Progenitor cell of endocrine pancreas (in vitro differentiated cells): ENCODE measurements at places on chromosomes 2 and 18.
A peak's percentile ranks its signal among the peaks of the same experiment; 100 is the strongest.

- DNase-seq, result no peak
- H3K27me3 ChIP-seq, result no peaks in the 10 kb centered on the region
- H3K36me3 ChIP-seq, result no peaks in the 10 kb centered on the region
- no peak overlapping the region for H3K27ac ChIP-seq
- H3K4me3 ChIP-seq, result no peak overlapping the region
Observed at GRCh38 chr2:88808083-88808482, 116.6 kb downstream of the RPIA start.

- H3K36me3 ChIP-seq, result peaks cover 3% of the 10 kb centered on the region
- peaks cover 36% of the 10 kb centered on the region for H3K4me1 ChIP-seq
- no peak for DNase-seq
- H3K27ac ChIP-seq, result no peak overlapping the region
- H3K27me3 ChIP-seq, result no peaks in the 10 kb centered on the region
Observed at GRCh38 chr2:43438858-43439655, 156.8 kb downstream of the THADA start.

DNA sequence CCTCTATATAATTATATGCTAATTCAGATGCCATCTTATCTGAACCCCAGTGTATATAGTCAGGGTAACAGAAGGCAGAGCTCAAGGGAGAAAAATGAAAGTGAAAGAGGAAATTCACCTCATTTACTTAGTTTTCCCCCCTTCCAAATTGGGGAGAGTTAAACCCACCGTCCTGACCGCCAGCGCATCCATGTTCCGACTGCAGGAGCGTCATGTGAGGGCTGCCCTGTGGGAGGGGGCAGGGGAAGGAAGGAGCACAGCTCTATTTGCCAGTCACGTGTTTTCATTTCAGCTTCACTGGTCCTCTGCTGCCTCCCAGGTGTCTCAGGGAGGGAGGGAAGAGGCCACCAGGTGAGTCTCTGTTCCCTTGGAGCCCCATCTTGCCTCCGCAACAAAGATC is 13.2 kb downstream of the CNNM4 start:
- no peak overlapping the region for H3K4me3 ChIP-seq
- no peaks in the 10 kb centered on the region for H3K27me3 ChIP-seq
- DNase-seq, result no peak
- no peak overlapping the region for H3K27ac ChIP-seq
- H3K36me3 ChIP-seq, result no peaks in the 10 kb centered on the region
- H3K4me1 ChIP-seq, result peaks cover 3% of the 10 kb centered on the region

GRCh38 chr2:229660391-229660790 is 54.0 kb downstream of the DNER start:
- no peaks in the 10 kb centered on the region for H3K36me3 ChIP-seq
- H3K4me1 ChIP-seq, result no peaks in the 10 kb centered on the region
- no peak overlapping the region for H3K4me3 ChIP-seq
- no peak overlapping the region for H3K27ac ChIP-seq

- no peaks in the 10 kb centered on the region for H3K27me3 ChIP-seq
- no peak overlapping the region for H3K27ac ChIP-seq
- DNase-seq, result no peak
- no peaks in the 10 kb centered on the region for H3K36me3 ChIP-seq
- no peak overlapping the region for H3K4me3 ChIP-seq
- no peaks in the 10 kb centered on the region for H3K4me1 ChIP-seq
Observed at GRCh38 chr2:4745056-4745991, 946.9 kb upstream of the SOX11 start.

- no peak for DNase-seq
- no peaks in the 10 kb centered on the region for H3K4me1 ChIP-seq
- no peak overlapping the region for H3K4me3 ChIP-seq
- H3K27ac ChIP-seq, result no peak overlapping the region
- no peaks in the 10 kb centered on the region for H3K36me3 ChIP-seq
Observed at GRCh38 chr18:48080546-48080945, 150.1 kb upstream of the SMAD2 start.

GRCh38 chr2:172480301-172481218 is 53.2 kb downstream of the ITGA6 start:
- H3K27me3 ChIP-seq, result no peaks in the 10 kb centered on the region
- H3K4me3 ChIP-seq, result no peak overlapping the region
- peak overlapping the region; percentile 76 for H3K27ac ChIP-seq
- H3K36me3 ChIP-seq, result peaks cover 19% of the 10 kb centered on the region

DNA sequence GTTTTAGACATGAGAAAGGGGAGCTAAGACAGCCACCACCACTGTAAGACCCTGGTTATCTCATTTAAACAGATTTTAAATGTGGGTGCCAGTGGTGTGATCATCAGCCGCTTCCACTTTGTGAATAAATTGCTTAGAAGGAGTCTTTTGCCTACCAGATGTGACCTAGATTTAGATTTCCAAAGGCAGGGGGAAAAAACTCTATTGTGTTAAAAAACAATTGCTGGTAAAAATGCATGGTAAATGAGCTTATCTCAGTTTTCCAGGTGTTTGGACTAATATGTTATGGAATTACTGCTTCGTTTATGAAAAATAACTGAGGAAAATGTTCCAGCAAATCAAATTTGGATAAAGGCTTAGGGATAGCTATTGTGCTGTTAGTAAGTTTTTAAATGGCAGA is 466.3 kb upstream of the RAB12 start:
- no peaks in the 10 kb centered on the region for H3K4me1 ChIP-seq
- H3K4me3 ChIP-seq, result no peak overlapping the region
- H3K36me3 ChIP-seq, result peaks cover 13% of the 10 kb centered on the region

- no peaks in the 10 kb centered on the region for H3K27me3 ChIP-seq
- H3K36me3 ChIP-seq, result peaks cover 3% of the 10 kb centered on the region
- H3K27ac ChIP-seq, result no peak overlapping the region
Observed at GRCh38 chr2:3125001-3125760, 252.4 kb downstream of the EIPR1 start.

DNA sequence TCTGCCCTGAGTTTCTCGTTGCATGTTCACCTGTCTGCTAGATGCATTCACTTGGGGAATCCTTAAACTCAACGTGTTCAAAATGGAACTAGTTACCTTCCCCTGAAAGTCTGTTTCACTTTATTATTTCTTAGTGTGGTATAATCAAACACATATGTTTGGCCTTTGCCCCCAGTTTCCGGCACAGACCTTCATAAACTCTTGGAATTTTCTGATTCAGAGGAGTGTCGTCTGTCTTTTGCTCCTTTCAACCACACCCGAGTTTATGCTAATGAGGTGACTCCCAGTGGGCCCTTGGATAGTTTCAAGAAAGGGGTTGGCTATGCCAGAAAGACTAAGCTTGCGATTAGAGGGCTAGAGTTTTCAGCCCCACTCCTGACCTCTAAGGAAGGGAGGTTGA is 198.9 kb downstream of the CDCA7 start:
- DNase-seq, result no peak
- H3K27me3 ChIP-seq, result peaks cover 5% of the 10 kb centered on the region
- no peaks in the 10 kb centered on the region for H3K36me3 ChIP-seq
- peaks cover 3% of the 10 kb centered on the region for H3K4me1 ChIP-seq
- no peak overlapping the region for H3K27ac ChIP-seq
- H3K4me3 ChIP-seq, result no peak overlapping the region

GRCh38 chr2:1664076-1664605 is 80.2 kb downstream of the PXDN start:
- no peak for DNase-seq
- H3K27me3 ChIP-seq, result no peaks in the 10 kb centered on the region
- peaks cover 10% of the 10 kb centered on the region for H3K4me1 ChIP-seq
- H3K27ac ChIP-seq, result peak overlapping the region; percentile 81
- peaks cover 37% of the 10 kb centered on the region for H3K36me3 ChIP-seq

DNA sequence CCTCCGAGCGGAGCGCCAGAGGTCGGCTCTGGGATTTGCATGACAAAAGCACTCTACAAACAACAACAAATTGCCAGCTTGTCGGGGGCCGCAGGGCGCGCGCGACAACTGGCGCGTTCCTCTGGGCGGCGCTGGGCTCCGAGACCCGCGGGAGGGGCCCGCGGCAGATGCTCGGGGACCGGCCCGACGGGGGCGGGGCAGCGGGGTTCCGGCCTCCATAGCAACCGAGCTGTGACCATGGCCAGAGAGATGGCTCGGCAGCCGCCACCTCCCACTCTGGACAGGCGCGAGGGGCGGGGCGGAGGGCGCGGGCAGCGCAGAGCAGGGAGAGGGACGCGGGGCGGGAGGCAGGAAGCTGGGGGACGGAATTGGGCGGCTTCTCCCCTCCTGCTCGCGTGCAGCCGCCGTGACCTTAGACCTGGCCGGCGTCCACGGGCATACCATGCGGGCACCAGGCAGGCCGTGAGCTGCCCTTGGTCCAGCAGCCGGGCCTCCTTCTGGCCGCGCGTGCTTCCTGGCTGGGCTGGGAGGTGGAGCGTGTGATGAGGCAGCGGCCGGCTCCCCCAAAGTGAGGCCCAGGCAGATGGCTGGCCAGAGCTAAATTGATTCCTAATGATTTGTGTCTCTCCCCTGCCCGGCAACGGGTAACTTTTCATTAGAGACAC is 171.5 kb downstream of the CELF4 start:
- peaks cover 1% of the 10 kb centered on the region for H3K4me1 ChIP-seq
- no peak overlapping the region for H3K27ac ChIP-seq
- peaks cover 32% of the 10 kb centered on the region for H3K27me3 ChIP-seq

- no peaks in the 10 kb centered on the region for H3K36me3 ChIP-seq
- H3K4me1 ChIP-seq, result no peaks in the 10 kb centered on the region
- DNase-seq, result no peak
- no peak overlapping the region for H3K27ac ChIP-seq
- no peak overlapping the region for H3K4me3 ChIP-seq
- H3K27me3 ChIP-seq, result no peaks in the 10 kb centered on the region
Observed at GRCh38 chr2:58553937-58554336, 312.8 kb upstream of the FANCL start.

DNA sequence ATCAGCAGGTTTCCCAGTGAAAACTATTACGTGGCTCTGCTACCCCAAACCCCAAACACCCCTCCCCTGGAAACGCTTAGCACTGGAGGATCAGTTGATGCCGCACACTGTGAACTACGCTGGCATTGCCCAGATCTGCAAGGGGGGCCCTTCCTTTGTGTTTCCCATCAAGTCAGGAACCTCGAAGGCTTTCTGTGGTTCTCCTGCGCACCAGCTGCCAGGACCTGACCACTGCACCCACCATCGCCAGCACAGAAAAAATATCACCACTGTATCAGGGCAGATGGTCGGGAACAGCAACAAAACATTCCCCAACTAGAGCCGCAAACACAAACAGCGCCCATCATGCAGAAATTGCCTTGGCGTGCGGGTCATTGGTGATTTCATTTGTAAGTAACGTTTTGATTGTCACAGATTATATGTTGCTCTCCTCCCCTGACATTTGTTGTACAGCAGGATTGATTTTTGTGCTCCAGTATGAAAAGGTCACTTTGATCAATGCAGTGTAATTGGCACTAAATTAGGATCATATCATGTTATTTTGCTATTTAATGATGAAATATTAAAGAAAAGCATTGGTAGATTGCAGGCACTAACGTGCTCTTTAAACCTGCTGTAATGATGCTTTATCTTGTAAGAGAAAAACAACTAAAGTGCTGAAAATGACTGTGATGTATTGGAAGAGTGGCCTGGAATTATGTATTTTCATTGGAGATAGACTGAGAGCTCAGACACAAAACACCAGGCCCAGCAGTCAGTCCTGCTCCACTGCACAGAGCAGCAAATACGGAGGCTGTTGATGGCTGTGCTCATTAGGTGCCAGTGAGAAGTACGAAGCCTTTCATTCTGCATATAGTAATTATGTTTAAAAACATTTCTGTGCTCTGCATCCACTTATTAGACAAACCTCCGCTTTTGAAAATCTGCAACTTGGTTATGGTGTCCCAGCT is 833.2 kb upstream of the SALL3 start:
- H3K4me3 ChIP-seq, result no peak overlapping the region
- no peak for DNase-seq
- H3K36me3 ChIP-seq, result no peaks in the 10 kb centered on the region
- H3K27ac ChIP-seq, result no peak overlapping the region
- no peaks in the 10 kb centered on the region for H3K4me1 ChIP-seq

- no peaks in the 10 kb centered on the region for H3K4me1 ChIP-seq
- DNase-seq, result no peak
- no peaks in the 10 kb centered on the region for H3K36me3 ChIP-seq
- peaks cover 41% of the 10 kb centered on the region for H3K27me3 ChIP-seq
Observed at GRCh38 chr2:15711126-15711860, 119.6 kb downstream of the DDX1 start.

DNA sequence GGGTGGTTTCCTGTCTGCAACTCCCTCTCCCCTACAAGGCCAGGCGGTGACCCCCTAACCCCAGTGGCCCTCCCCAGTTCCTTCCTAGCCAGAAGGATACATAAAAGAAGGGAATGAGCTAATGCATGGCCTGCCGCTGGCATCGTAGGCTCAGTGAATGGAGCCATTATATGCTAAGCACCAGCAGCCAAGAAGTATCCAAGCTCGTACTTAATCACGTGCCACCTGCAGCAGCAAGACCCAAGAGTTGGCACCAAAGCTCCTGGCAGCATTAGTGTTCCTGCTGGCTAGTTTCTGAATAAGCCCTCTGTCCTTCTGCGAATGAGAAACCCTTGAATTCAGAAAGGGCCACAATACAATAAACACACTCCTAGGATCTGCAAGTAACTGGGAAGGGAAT is 4.3 kb downstream of the DBI start:
- H3K27ac ChIP-seq, result no peak overlapping the region
- H3K4me1 ChIP-seq, result peaks cover 13% of the 10 kb centered on the region
- H3K36me3 ChIP-seq, result peaks cover 54% of the 10 kb centered on the region
- DNase-seq, result no peak
- no peak overlapping the region for H3K4me3 ChIP-seq
- H3K27me3 ChIP-seq, result no peaks in the 10 kb centered on the region

DNA sequence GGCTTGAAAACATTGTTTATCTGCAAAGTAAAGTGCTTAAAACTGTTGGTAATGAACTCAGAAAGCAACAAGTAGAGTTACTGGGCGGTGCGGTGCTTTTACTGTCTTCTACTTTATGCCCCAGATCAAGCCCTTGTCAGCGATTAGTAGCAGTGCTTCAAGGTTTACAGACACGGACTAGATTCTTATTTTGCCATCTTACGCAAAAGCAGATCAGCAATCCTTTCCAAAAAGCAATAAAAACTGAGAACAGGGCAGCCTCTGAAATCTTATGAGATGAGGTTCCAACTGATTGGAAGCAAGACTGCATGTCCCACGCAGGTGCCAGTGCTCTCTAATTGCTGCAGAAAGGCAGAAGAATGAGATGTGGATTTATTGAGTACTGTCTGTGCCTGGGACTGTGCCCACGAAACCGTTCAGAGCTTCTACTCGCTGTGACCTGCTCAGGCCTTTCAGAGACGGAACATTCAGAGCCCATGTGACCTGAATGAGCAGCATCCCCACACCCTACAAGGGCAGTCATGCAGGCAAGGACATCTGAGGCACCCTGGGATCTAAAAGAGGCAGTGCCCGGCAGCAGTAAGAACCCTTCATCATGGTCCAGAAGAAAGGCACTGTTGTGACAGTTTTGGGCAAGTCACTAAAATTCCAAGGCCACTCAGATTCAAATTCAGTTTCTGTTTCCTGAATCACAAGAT is 15.7 kb downstream of the COL4A3 start:
- no peaks in the 10 kb centered on the region for H3K36me3 ChIP-seq
- H3K4me1 ChIP-seq, result no peaks in the 10 kb centered on the region
- no peak overlapping the region for H3K27ac ChIP-seq
- no peak for DNase-seq
